ENCODE measurements at places on chromosomes 12 and 14.

- DNase-seq, result no peak
Observed at GRCh38 chr14:89629383-89629782, 212.3 kb upstream of the FOXN3 start.

- DNase-seq, result no peak
Observed at GRCh38 chr12:8742501-8742900, 44.7 kb downstream of the RIMKLB start.

- no peak for DNase-seq
Observed at GRCh38 chr12:26090836-26091510, 33.9 kb downstream of the BHLHE41 start.

DNA sequence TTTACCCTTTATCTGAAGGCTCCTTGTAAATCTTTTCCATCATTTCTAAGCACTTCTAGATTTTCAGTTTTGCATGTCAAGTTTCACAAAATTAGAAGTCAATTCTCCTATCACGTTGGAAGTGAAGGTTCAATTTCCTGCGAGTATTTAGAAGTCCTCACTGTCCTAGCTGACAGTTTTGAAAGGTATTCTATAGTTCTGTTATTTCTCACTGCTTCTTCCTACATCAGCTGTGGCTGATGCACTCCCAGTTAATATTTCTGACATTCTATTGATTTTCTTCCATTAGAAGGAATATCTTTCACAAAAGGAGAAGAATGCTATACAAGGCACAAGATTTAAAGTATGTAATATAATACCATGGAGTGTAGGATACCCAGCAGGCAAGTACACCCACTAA lies 15.8 kb upstream of the TMCC3 start:
- no peak for DNase-seq

GRCh38 chr12:72465155-72465554 lies 193.0 kb downstream of the TRHDE start:
- DNase-seq, result no peak
